ENCODE measurements at places on chromosomes 2 and 18.

- H3K4me1 ChIP-seq: peaks cover 3% of the 10 kb centered on the region
- H3K27me3 ChIP-seq: no peaks in the 10 kb centered on the region
- H3K36me3 ChIP-seq: peaks cover 17% of the 10 kb centered on the region
- H3K27ac ChIP-seq: no peak overlapping the region
- DNase-seq: no peak
- H3K4me3 ChIP-seq: no peak overlapping the region
Measured at GRCh38 chr2:169928463-169928864, 101.2 kb downstream of the UBR3 start.

- H3K27me3 ChIP-seq: no peaks in the 10 kb centered on the region
- no peak overlapping the region for H3K4me3 ChIP-seq
- no peaks in the 10 kb centered on the region for H3K4me1 ChIP-seq
- no peak overlapping the region for H3K27ac ChIP-seq
Measured at GRCh38 chr18:49658823-49659404, 97.1 kb downstream of the LIPG start.

- H3K27ac ChIP-seq: no peak overlapping the region
- peaks cover 53% of the 10 kb centered on the region for H3K4me1 ChIP-seq
- no peak for DNase-seq
- no peak overlapping the region for H3K4me3 ChIP-seq
- no peaks in the 10 kb centered on the region for H3K27me3 ChIP-seq
Measured at GRCh38 chr2:85545780-85546240, 6.8 kb downstream of the MAT2A start.

- H3K27ac ChIP-seq: no peak overlapping the region
- no peaks in the 10 kb centered on the region for H3K27me3 ChIP-seq
- no peaks in the 10 kb centered on the region for H3K36me3 ChIP-seq
- no peaks in the 10 kb centered on the region for H3K4me1 ChIP-seq
Measured at GRCh38 chr2:1854729-1855547, 110.6 kb upstream of the PXDN start.

GRCh38 chr2:49154140-49154539, at the start of gene FSHR:
Gene FSHR (minus strand): TSS chr2:49154515. CDS start chr2:49154417, 98 bp downstream.
- no peaks in the 10 kb centered on the region for H3K4me1 ChIP-seq
- H3K27me3 ChIP-seq: no peaks in the 10 kb centered on the region
- no peak within 1 kb of the TSS for H3K27ac ChIP-seq
- no peak within 1 kb of the TSS for H3K4me3 ChIP-seq

Data from adrenal gland (tissue), 19 donors.